Dermis blood vessel endothelial cell (primary cell): ENCODE measurements at places on chromosomes 13 and 19. TPM values are rescaled to one million over a fixed set of nuclear protein-coding genes. Genes with fewer than 3 reads are reported as not detected.

Gene NPAS1
- total RNA-seq = 0.05 and 0.17 TPM in 2 replicates

Gene KIR2DL3
- not detected in 2 replicates for total RNA-seq

Gene C19orf38
- not detected in 2 replicates for total RNA-seq

Gene CEACAM3
- not detected in 2 replicates for total RNA-seq

Gene NECTIN2
- total RNA-seq = 154 and 187 TPM in 2 replicates

Gene MKNK2
- total RNA-seq = 147 and 289 TPM in 2 replicates

Gene CCL25
- total RNA-seq = not detected in 2 replicates

Gene WDR87
- total RNA-seq = not detected in 2 replicates

Gene CD33
- not detected in 2 replicates for total RNA-seq

Gene ZNF844
- 5.4 and 5.7 TPM in 2 replicates for total RNA-seq

Gene CLEC17A
- total RNA-seq = not detected in 2 replicates
